ENCODE measurements at places on chromosomes 7 and 10. TPM values are rescaled to one million over a fixed set of nuclear protein-coding genes. Genes with fewer than 3 reads are reported as not detected.

CTNNA3 gene
- total RNA-seq = not detected

FBXL15 gene
- total RNA-seq = 6.3 TPM

MYO1G gene
- total RNA-seq = under 0.01 TPM

SFXN3 gene
- 46.4 TPM for total RNA-seq

- DNase-seq = no peak
Observed at GRCh38 chr7:42002654-42003053, 234.4 kb downstream of the GLI3 start.

DNA sequence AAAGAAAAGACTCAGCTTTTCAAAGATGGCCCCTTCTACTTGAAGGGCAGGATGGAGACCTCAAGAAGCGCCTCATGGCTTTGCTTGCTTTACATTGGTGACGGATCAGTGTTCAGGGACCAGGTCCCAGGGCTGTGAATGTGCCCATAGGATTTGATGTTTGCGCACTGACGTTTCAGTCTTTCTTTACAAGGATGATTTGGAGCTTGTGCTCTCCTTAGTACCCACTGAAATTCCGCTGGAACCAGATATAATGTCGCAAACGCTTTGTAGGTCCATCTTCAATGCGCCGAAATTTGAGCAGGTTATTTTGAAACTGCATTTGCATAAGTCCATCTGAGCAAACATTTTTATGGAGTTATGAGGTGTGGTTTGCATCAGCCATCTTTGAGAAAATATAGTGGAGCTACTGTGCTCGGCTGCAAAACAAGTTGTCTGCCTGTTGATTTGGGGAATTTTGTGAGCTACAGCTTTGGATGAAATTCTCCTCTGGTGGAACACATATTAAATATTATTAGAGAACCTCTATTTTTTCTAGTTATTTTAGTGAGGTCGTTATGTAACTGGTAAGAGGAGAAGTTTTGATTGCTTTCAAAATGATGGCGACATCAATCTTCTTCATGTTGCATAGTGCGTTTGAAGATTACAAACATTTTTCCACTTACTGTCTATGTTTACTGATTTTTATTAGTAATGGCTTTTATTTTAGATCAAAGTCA, 2.4 kb downstream of the RBM20 start:
- no peak for DNase-seq

GRCh38 chr10:31830887-31831286, 97.7 kb downstream of the ARHGAP12 start:
- peak; percentile 3 for DNase-seq

ADARB2 gene
- total RNA-seq = 2.0 TPM

GRCh38 chr7:7719236-7719635, 829 bp upstream of the RPA3 start:
- DNase-seq = peak; percentile 5

SHTN1 gene
- 0.87 TPM for total RNA-seq

- DNase-seq = peak; percentile 41
Observed at GRCh38 chr7:74606101-74606908, 51.2 kb upstream of the GTF2I start.

DNA sequence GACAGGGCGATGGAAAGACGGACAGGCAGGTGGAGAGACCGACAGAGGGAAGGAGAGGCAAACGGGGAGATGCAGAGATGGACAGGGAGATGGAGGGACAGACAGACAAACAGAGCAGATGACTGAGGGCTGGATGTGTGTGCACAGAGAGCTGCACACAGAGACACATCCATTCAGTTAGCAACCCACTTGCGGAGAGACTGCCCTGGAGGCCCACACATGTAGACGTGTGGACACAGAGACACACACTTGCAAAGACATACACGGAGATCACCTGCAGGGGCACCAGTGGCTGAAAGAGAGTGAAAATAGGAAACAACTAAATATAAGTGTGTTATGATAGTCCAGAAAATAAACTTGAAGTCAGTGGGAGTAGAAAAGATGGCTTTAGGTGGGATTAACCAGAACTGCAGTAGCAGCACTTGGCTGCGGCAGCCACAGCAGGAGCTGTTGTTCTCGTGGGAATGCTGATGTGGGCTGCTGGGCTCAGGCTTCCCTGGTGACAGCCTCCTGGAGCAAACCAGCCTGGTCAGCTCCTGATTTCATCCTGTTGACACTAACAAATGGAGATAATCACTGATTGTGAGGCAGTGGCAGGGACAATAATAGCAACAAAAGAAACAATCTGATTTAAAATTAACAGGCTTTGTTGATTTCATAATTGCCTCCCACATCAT, 134.1 kb downstream of the CCNY start:
- DNase-seq = peak; percentile 20

ENTPD1 gene
- total RNA-seq = 2.6 TPM

SAMD9 gene
- 12.5 TPM for total RNA-seq

- DNase-seq = no peak
Observed at GRCh38 chr10:66564287-66564686, 361.5 kb upstream of the LRRTM3 start.

- no peak for DNase-seq
Observed at GRCh38 chr7:42605406-42606192, 306.3 kb downstream of the C7orf25 start.

TCF7L2 gene
- 1.8 TPM for total RNA-seq

- DNase-seq = no peak
Observed at GRCh38 chr7:155685791-155686160, 41.3 kb downstream of the RBM33 start.

EZH2 gene
- 8.3 TPM for total RNA-seq

FAM25A gene
- not detected for total RNA-seq
